ENCODE measurements at places on chromosomes 4 and X.

- DNase-seq, result no peak
Measured at GRCh38 chrX:151987108-151987507, 12.6 kb upstream of the GABRE start.

- DNase-seq, result no peak
Measured at GRCh38 chr4:64330143-64330542, 79.1 kb downstream of the TECRL start.

DNA sequence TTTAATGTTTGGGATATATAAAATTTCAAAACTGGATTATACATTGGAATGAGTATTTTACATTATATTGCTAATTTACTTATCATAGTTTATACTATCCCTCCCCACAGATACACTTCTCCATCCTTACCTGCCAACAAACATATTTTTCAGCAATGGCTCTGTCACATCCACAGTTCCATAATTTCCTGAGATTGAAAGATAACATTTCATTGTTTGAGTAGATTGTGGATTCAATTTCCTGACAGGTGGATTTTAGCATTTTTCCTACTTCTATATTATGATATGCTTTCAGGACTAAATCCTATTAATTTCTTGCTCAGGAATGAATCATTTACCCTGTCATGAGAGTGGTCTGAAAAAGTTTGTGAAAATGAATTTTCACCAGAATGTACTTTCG lies 115.3 kb upstream of the KLHL4 start:
- no peak for DNase-seq

DNA sequence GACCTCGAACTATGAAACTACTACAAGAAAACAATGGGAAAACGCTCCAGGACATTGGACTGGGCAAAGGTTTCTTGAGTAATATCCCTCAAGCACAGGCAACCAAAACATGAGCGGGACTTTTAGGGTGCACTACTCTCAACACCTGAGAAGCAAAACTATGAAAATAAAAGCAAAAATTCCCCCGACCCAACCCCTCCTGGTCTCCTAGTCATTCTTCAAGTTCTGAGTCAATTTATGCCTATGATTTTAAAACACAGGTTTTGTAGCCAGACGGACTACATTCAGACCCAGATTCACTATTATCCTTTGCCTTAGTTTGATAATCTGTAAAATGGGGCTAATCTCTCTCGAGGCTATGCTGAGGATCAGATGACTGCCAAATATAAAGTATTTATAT lies 97.0 kb downstream of the SOWAHB start:
- DNase-seq, result no peak

- DNase-seq, result no peak
Measured at GRCh38 chr4:86050496-86050895, 309.4 kb downstream of the MAPK10 start.

GRCh38 chr4:36187723-36188333 lies 56.5 kb downstream of the ARAP2 start:
- no peak for DNase-seq

DNA sequence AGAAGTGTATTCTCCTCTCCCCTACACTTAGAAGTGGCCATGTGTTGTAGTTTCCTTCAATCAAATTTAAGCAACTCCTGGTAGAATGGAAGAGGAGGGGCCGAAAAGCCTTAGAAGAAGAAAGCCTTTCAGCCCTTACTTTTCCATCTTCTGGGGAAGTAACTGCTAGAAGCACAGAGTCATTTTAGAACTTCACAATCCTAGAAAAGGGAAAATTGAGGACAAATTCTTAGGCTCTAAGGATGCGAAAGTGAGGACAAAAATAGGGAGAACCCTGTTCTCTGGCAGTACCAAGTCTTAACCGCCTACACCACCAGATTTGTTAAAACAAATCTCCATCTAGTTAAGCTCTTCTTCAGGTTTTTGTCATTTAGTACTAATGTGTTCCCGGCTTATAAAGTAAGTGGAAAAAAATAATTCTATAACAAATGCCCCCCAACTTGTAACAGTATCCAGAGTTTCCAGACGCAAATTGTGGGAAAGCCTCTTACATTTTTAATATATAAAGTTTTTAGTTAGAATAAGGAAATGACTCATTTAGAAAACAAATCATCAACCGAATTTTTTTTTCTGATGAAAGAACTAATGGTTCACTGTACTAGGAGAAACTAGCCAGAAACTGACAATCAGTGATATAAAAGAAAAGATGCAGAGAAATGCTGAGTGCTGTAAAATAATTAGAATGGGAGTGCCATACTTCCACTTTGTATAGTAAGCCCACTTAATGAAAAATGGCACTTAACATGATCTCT lies 76.0 kb downstream of the ARAP2 start:
- no peak for DNase-seq

DNA sequence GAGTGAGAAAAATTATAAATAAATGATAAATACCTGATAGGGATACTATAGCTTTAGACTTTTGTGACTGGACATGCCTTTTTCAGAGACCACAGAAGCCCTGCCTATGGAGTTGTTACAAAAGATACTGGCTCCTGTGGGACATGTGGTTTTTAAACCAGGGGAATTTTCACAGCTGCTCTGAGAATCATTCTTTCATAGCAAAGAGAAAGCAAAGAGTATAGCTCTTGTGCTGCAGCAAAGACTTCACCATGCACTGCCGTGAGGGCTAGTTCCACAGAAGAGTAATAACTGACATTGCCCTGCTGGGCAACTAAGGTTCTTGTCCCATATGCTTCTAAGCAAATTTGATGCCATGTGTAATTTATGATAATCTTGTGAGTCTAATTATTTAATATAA lies 98.2 kb downstream of the MAPK10 start:
- no peak for DNase-seq

GRCh38 chr4:95956094-95956493 lies 116.2 kb downstream of the PDHA2 start:
- DNase-seq, result no peak

- DNase-seq, result no peak
Measured at GRCh38 chr4:158157412-158157811, 15.4 kb downstream of the GASK1B start.

DNA sequence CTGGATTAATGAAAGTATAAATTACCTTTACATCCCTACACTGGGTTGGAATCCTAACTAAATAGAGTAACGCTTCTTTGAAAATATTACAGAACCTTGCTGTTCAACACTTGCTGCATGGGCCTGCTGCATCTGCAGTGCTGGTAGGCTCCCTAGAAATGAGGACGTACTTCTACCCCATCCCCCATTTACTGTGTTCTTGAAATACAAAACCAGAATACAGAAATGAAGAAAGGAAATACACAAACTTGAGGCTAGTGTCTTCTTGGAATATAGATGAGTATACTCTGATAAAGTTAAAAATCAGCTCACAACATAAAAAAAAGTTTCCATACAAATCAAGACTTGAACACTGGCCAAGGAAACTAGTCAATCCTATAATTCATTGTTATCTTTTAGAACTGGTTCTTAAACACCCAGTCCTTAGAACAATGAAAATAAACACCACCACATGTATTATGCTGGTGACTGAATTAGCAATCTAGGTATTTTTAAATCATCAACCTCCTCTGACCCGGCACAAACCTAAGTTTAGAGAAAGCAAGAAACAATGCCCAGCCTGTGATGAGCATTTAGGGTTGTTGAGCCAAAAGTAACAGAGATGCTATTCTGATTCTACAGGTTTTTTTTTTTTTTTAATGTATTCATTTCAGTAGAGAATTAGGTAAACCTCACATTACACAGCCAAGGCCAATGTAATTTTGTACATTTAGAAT lies 49.7 kb downstream of the ATP8A1 start:
- no peak for DNase-seq

GRCh38 chr4:101835121-101835904 lies 44.8 kb downstream of the BANK1 start:
- DNase-seq, result no peak

DNA sequence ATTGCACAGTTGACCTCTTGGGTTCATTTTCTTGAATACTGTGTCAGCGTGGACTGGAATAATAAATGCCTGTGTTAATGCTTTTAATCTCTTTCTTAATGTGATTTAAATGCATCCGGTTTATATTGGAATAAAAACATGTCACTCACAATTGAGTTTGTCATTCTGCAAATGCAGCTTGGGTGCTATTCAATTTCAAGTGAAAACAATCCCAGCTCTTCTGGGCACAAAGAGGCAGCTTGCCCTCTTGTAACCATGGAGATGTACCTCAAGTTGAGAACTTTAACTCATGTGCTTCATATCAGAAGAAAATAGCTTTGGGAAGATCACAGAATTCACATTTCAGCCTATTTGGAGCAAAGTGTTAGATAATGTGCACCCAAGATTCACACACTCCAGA lies 355.7 kb upstream of the GNPDA2 start:
- no peak for DNase-seq

GRCh38 chrX:108584617-108585211 lies 145.1 kb downstream of the COL4A5 start:
- no peak for DNase-seq

GRCh38 chr4:149183638-149184037 lies 632.0 kb downstream of the IQCM start:
- DNase-seq, result no peak

- no peak for DNase-seq
Measured at GRCh38 chr4:186845137-186845842, 121.6 kb upstream of the FAT1 start.
